ENCODE measurements at places on chromosomes 1 and 21.

DNA sequence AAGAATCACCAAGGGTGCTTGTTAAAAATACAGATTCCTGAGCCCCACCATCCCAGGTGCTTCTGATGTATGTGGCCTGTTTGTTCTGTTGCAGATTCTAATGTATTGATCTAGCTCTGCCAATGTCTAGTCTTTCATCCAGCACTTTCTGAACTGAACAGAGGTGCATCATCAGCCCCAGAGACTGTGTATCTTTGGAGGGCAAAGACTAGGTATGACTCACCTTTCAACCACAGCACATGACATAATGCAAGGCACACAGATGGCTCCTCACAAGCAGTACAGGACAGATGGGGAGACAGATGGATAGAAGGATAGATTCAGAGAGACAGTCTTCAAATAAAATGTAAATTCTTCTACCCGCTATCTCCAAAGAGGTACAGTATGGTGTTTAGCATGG, 32.3 kb downstream of the CD58 start:
- peak; percentile 39 for DNase-seq

DNA sequence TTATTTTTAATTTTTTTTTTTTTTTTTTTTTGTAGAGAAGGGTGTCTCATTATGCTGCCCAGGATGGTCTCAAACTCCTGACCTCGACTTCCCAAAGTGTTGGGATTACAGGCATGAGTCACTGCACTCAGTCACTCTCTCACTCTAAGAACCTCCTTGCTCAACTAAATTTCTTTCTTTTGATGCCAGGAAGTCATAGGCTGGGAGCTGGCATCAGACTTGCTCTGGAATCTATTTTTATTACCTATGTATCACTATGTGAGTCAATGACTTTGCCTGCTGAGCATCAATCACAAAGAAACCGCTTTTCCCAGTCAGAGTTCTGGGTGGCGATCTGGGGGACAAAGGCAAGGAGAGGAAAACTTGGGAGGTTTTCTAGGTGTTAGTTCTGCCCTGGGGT, 35.5 kb upstream of the PARP1 start:
- no peak for DNase-seq

DNA sequence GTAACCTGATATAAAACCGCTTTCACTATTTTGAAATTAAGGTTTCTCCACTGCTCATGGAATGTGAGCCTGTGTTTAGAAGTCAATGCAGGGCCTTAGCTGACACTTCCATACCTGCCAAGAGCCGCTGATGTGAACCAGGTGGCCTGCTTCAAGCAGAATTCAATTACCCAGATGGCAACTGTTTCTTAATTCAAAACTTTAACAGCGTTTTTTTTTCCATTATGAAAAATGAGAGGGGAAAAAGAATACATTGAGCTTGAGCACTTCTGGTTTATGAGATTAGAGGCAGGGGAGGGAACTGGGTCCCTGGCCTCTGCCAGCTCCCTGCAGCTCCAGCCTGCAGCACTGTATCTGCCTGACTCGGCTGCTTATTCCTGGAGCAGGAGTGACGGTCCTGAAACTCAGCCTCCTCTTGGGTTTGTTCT, 7.7 kb upstream of the ATP1A1 start:
- no peak for DNase-seq

DNA sequence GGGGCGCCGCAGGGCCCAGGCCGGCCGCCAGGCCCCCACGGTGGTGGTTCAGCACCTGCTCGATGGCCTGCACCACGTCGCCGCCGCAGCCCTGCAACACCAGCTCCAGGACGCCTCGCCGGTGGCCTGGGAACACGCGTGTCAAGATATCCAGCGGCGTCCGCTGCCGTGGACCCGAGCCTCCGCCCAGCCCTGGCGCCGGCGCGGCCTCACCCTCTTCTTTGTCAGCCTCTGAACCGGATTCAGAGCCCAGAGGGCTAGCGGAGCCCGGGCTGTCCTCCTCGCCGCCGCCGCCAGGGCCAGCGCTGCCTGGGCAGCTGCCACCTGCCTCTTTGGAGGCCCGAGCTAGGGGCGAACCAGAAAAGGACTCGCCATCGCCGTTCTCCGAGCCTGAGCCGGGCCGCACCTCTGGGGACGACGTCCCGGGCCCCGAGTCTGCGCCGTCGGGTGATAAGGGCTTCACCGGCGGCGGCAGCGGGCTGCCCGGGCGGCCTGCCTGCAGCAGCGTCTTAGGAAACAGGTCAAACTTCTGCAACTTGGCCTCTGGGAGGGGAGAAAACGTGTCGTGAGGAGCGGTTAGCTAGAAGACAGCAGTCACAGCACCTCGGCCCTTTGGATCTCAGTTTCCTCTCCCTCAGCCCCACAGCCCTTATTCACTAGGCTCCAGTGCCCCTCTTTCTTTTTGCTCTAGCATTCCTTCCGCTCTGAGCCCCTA, 3.9 kb downstream of the DMRTA2 start:
- DNase-seq = no peak

- no peak for DNase-seq
Measured at GRCh38 chr1:51558375-51558924, 39.4 kb upstream of the EPS15 start.

- DNase-seq = no peak
Measured at GRCh38 chr1:84598418-84598817, 24.2 kb upstream of the CTBS start.

GRCh38 chr1:25033828-25034705, 104.0 kb upstream of the RUNX3 start:
- DNase-seq = peak; percentile 50

DNA sequence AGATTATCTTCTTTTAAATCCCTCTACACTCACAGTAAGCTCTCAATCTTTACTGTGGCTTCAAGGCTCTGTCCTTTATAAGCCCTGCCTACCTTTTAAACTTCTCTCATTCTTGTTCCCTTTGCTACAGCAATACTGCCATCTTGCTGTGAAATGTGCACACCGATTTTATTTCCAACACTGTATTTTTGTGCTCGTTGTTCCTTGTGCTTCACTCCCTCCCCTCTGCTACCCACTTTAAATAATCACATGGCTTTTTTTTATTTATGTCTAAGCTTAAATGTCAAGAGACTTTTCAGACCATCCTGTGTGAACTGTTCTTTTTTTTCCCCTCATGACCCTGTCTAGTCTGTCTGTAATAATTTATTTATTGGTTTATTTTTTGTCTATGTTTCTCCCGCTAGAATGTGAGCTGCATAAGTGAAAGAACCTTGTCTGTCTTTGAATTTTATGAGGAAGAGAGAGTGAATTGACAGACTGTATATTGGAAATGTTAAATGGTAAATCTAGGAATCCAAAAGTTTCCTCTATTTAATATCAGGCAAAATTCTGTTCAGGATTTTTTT, 45.7 kb downstream of the ABCD3 start:
- DNase-seq = peak; percentile 21

DNA sequence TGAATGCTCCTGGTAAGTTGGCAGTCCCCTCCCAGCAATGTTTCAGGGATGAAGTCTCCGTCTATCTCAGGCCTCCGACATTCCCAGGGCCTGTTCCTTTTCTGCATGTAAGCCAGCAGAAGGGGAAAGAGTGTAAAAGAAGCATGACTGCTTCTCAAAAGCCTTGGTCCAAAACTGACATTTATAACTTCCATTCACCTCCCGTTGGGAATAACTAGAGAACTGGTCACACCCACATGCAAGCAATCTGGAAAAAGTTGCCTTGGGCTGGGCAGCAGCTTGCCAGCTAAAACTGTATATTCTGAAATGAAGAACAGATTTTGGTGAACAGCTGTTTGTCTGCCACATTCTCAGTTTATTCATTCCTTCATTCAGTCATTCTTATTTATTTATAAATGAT, 24.2 kb upstream of the NPL start:
- DNase-seq = no peak

DNA sequence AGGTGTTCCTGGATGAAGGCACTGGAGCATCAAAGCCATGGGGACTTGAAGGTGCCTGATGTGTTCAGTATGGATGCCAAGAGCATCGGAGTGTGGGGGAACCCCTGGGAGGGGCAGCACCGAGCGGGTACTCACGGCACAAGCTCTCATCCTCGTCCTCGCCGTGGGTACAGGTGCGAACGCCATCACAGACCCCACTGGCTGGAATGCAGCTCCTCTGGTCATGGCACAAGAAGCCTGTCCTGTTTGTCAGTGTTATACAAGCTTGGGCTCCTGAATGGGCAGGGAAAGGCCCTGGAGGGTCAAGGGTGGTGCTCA, 6.0 kb downstream of the LDLRAD1 start:
- no peak for DNase-seq

DNA sequence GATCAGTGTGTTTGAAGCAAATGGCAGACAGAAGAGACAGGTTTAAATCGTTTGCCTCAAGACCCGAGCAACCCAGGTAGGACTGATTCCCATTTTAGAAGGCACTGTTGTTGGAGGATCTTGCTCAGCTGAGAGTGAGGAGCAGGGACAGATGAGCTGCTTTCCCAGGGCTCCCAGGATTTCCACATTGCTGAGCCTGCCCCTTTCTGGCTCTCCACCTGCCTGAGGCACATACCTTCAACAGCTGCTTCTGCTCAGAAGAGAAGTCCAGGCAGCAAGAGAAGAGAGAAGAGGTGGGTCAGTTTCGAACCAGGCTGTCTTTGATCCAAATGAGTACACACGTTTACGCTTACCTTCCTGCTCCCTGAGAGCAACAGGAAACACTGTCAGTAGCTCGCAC, 5.7 kb downstream of the TNNT2 start:
- DNase-seq = no peak

DNA sequence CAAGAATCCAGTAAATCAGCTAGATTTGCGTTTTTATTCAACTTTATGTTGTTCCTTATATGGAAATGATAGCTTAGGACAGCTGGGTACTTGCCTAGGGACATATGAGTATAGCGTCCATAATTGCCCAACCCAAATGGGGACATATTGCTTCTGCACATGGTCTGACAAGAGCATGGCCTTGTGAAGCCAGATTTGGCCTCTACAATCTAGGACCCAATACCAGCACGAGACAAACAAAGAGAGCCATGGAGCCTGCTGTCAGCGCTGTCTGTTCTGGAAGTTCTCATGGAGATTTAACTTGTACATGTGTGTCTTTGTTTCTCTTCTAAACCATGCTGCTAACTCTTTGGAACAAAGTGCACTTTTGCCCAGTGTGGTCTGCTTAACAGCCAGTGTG, 240.0 kb upstream of the CAMK1G start:
- no peak for DNase-seq

GRCh38 chr1:206465951-206466350, 4.3 kb upstream of the IKBKE start:
- DNase-seq = no peak

GRCh38 chr1:111219557-111220286, 7.8 kb upstream of the CHI3L2 start:
- no peak for DNase-seq

DNA sequence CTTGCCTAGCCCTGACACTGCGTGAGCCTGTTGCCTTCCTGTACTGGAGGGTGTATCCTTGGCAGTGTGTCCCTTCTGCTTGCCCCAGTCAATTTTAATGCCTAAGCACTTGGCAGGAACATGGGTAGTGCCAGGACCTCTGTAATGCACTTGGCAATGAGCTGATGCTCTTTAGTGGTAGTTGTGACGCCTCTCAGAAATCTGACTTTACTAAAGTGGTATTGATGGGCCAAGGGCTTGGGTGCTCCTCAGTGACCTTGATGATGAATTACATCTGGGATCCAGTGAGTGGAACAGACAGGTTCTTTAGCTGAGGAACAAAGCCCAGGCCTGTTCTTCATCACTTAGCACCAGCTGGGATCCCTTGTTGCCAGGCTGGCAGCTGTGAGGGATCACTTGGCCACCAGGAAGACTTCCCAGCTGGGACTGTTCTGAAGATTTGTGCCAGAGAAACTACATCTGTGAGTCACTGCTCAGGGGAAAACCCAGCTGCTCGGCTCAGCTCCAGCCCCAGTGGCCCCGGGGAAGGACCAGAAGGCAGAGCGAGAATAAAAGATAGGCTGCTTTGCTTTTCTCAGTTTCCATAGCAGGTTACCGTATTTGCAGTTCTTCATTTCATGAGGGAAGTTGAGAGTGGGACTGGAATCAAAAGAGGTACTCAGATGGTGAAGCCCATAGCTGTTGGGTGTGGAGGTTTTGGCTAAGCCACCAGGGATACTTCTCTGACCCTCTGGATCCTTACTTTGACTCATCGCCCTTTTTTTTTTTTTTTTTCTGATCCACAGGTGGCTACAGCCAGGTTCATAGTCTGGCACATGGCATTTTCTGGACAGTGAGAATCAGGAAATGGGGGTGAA, 28.5 kb upstream of the KCNA2 start:
- peak; percentile 78 for DNase-seq

DNA sequence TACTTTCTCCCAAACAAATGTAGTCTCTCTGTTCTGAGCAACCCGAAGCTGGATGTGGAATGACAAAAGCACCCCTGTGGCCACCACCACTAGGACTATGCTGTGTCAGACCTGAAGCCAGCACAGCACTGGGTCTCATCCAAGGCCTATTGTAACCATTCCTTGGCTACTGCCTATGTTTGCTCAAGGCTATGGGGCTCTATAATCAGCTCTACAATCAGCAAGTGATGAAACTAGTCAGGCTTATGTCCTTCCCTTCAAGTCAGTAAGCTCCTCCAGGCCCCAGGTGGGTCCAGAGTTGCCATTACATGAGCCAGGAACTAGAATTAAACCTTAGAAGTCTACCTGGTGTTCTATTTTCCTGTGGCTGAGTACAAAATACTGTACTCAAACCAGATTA, 370.2 kb downstream of the TBX15 start:
- DNase-seq = no peak

GRCh38 chr1:91784616-91785015, 101.3 kb downstream of the TGFBR3 start:
- no peak for DNase-seq

GRCh38 chr1:162336621-162337285, 39.9 kb downstream of the SPATA46 start:
- no peak for DNase-seq

DNA sequence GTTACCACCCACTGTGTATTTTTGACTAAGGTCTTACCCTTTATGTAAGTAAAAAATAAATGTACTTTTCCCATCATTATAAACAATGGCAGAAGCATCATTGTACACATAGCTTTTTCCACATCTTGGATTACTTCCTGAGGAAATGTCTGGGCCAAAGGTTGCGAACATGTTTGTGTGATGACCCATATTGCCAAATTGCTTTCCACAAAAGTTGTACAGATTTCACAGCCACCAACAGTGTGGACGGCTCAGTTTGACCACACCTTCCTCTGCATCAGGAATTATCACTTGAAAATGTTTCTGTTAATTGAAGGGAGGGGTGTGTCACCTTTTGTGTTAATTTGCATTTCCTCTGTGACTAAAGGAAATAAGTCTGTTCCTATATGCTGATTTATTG, 25.7 kb downstream of the AKNAD1 start:
- DNase-seq = no peak
